Stimulated activated CD4-positive, alpha-beta T cell treated with anti-CD3 and anti-CD28 coated beads, TNF-alpha, amount 100 ng/mL, for 24 hours (primary cell): ENCODE measurements at places on chromosomes 3 and 15.

DNA sequence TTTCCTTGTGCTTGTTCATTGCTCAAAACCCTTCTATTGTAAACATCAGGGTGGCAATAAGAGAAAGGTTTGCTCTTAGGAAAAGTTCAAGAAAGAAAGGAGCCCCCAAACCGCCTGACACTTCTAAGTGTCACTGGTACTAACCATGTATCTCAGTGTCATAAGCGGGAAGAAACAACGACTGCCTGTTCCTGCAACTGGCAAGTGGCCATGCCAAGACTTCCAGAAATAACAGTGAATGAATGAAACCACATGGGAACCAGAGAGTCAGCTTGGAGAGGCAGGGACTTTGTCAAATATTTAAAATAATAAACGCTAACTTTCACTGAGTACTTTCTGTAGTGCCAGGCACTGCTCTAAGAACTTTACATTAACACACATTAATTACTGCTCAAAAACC is 1.1 kb downstream of the PLSCR2 start:
- DNase-seq: no peak

- DNase-seq: no peak
Observed at GRCh38 chr15:77311618-77312398, 108.1 kb downstream of the PEAK1 start.

DNA sequence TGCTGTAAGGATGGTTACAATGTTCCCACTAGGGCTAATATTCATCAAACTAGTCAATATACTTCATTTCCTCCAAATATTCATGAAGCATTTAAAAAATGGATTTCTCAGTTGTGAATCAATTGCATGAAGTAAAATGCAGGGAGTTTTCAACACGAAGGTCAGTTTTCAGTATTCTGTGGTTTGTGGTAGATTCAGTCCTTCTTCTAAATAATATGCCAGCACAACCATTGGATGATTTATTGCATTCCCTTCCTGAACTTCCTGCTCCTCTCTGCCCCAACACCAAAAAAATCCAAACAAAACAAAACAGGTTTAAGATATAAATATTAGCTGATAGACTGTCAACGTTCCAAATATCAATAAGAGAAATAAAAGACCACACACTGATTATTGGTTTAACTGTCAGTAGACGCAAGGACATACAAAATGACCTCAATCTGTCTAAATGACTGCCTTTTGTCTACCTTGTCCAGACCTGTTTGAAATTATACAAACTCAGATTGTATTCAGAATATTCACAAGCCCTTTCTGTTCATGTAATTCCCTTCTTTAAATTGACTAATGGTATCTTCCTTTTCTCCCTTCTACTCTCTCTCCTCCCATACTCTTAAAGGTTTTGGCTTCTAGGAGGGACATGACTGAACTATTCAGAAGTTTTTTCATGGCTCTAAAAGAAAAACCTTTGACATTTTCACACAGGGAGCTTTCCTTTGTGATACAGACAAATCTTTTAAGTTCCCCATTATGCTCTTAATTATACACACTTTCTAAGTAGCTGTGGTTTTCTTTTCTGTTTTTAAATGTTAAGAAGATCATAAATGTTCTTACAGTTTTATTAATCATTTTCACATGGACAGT is 92.6 kb upstream of the STT3B start:
- no peak for DNase-seq

GRCh38 chr3:184683234-184683633 is 28.6 kb downstream of the MAGEF1 start:
- DNase-seq: no peak
